ENCODE measurements at places on chromosomes 16 and 17. TPM values are rescaled to one million over a fixed set of nuclear protein-coding genes. Genes with fewer than 3 reads are reported as not detected.

Gene ATAD5
- 1.5 TPM for total RNA-seq

Gene ZNF200
- total RNA-seq = 6.4 TPM

DNA sequence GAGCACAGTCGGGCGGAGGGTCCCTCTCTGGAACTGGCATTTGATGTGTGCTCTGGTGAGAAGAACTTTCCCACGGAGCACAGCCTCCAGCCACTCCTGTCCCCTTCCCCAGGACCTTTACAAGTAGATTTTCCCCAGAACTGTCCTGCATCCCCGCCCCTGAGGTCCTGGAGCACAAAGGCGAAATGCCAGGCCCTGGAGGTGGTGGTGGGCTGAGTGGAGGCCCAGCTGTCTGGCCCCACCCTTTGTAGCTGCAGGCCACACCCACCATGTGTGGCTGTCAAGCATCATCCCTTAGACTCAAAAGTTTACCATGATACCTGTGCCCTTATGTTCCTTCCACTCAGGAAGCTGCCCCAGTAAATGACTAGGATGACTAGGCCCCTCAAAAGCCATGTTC, 37.7 kb downstream of the PLD6 start:
- H3K36me3 ChIP-seq = peaks cover 61% of the 10 kb centered on the region
- no peak overlapping the region for H3K27ac ChIP-seq
- no peaks in the 10 kb centered on the region for H3K27me3 ChIP-seq
- H3K4me1 ChIP-seq = peaks cover 22% of the 10 kb centered on the region
- DNase-seq = no peak
- no peak overlapping the region for H3K4me3 ChIP-seq

- H3K27me3 ChIP-seq = no peaks in the 10 kb centered on the region
- no peaks in the 10 kb centered on the region for H3K36me3 ChIP-seq
- peaks cover 5% of the 10 kb centered on the region for H3K4me1 ChIP-seq
- no peak for DNase-seq
Measured at GRCh38 chr17:66549731-66550207, 247.4 kb downstream of the PRKCA start.

DNA sequence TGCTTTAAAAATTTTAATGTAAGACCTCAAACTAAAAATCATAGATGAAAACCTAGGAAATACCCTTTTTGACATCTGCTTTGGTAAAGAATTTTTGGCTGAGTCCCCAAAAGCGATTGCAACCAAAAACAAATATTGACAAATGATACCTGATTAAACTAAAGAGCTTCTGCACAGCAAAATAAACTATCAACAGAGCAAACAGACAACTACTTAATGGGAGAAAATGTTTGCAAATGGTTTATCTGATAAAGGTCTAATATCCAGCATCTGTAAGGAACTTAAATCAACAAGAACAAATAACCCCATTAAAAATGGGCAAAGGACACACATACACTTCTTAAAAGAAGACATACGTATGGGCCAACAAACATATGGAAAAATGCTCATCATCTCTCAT, 242.5 kb downstream of the BCAS3 start:
- no peak overlapping the region for H3K4me3 ChIP-seq
- H3K4me1 ChIP-seq = no peaks in the 10 kb centered on the region
- no peak overlapping the region for H3K27ac ChIP-seq
- H3K27me3 ChIP-seq = no peaks in the 10 kb centered on the region
- no peak for DNase-seq

GRCh38 chr17:39794249-39794970, 56.7 kb downstream of the GRB7 start:
- H3K4me3 ChIP-seq = no peak overlapping the region
- H3K27ac ChIP-seq = peak overlapping the region; percentile 70
- H3K4me1 ChIP-seq = no peaks in the 10 kb centered on the region

Gene CCL8
- total RNA-seq = not detected

DNA sequence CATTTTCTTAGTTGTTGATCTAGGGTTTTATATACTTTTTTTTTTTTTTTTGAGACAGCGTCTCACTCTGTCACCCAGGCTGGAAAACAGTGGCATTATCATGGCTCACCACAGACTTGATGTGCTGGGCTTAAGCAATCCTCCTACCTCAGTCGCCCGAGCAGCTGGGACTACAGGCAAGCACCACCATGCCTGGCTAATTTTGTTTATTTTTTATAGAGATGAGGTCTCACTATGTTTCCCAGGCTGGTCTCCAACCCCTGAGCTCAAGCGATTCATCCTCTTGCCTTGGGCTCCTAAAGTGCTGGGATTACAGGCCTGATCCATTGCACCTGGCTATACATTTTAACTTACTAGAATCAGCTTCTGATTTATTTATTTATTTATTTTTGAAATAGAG, 34.2 kb upstream of the ATP2A3 start:
- no peak for DNase-seq
- H3K27ac ChIP-seq = no peak overlapping the region
- H3K4me3 ChIP-seq = no peak overlapping the region

- no peak overlapping the region for H3K27ac ChIP-seq
- peaks cover 6% of the 10 kb centered on the region for H3K4me1 ChIP-seq
- H3K4me3 ChIP-seq = no peak overlapping the region
- H3K36me3 ChIP-seq = no peaks in the 10 kb centered on the region
Measured at GRCh38 chr16:58727796-58728568, 6.1 kb downstream of the GOT2 start.

DNA sequence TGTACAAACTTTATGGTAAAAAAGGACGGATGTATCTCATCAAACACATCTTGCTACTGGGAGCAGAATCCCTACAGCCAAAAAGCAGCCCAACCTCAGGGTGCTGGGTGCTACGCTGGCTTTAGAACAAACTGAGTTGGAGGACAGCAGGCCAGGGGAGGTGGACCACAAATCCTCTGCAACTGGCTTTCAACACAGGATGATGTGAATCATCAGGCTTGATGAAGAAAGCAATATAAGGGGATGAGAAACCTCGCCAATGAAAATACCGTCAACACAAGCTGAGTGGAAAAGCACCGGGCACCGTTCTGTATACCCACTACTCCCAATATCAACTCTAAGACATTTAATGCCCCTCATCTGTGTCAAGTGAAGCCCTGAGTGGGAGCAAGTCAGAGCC, 14.3 kb downstream of the HBQ1 start:
- H3K4me3 ChIP-seq = no peak overlapping the region
- H3K4me1 ChIP-seq = no peaks in the 10 kb centered on the region
- H3K27ac ChIP-seq = no peak overlapping the region
- peaks cover 71% of the 10 kb centered on the region for H3K36me3 ChIP-seq
- no peaks in the 10 kb centered on the region for H3K27me3 ChIP-seq
- no peak for DNase-seq

DNA sequence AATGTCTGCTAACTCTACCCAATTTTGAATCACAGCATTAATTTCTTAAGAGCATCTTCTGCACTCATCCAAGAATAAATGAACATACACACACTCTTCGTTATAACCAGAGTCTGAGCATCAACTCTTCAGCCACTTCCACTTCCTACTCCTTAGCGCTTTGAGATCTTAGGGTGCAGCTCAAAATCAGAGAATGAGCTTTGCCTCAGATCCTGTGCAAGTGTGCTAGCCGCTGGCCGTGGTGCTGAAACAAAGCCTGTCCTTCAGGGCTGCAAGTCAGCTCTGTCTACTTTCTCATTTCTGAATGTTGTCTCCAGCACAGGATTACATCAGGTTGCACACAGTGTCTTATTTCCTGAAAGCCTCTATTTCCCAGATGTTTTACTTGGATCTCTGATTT, 165.4 kb downstream of the AIPL1 start:
- no peak overlapping the region for H3K27ac ChIP-seq
- no peaks in the 10 kb centered on the region for H3K4me1 ChIP-seq
- H3K4me3 ChIP-seq = no peak overlapping the region
- no peaks in the 10 kb centered on the region for H3K36me3 ChIP-seq
- H3K27me3 ChIP-seq = no peaks in the 10 kb centered on the region

- no peak overlapping the region for H3K27ac ChIP-seq
- H3K4me3 ChIP-seq = no peak overlapping the region
- no peaks in the 10 kb centered on the region for H3K36me3 ChIP-seq
Measured at GRCh38 chr17:77572065-77572601, 386.4 kb upstream of the TNRC6C start.

Gene AANAT
- total RNA-seq = 0.81 TPM

DNA sequence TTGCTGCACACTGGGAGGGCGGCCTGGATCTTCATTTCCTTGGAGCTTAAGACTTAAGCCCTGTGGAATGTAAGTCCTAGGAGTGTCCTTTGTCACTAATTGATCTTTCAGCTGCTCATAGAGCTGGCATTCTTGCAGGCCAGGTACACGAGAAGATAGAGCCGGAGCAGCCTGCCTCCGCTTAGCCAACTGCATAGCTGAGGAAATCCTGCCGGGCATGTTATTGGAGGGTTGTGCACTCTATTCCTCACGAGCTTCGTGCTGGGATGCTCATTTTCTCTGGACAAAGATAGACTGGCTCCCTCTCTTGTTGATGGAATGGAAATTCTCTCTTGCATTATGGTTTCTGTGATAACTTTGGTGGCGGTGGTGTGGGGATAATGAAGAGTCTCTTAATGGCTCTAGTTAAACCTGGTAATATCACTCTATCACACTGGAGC, 76.9 kb downstream of the RPA1 start:
- no peaks in the 10 kb centered on the region for H3K36me3 ChIP-seq
- H3K4me3 ChIP-seq = no peak overlapping the region
- DNase-seq = no peak
- H3K4me1 ChIP-seq = peaks cover 8% of the 10 kb centered on the region
- no peak overlapping the region for H3K27ac ChIP-seq

DNA sequence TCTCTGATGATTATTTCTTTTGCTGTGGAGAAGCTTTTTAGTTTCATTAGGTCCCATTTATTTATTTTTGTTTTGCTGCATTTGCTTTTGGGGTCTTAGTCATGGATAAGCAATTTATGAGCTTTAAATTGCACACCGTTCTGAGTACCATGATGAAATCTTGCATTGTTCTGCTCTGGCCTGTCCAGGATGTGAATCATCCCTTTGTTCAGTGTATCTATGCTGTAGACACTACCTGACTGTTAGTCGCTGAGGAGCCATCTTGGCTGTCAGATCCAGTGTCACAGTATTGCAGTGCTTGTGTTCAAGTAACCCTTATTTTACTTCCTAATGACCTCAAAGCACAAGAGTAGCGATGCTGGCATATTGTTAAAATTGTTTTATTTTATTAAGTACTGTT, 218.0 kb upstream of the CNTNAP4 start:
- no peak overlapping the region for H3K4me3 ChIP-seq
- no peaks in the 10 kb centered on the region for H3K4me1 ChIP-seq
- no peaks in the 10 kb centered on the region for H3K36me3 ChIP-seq
- no peak overlapping the region for H3K27ac ChIP-seq

DNA sequence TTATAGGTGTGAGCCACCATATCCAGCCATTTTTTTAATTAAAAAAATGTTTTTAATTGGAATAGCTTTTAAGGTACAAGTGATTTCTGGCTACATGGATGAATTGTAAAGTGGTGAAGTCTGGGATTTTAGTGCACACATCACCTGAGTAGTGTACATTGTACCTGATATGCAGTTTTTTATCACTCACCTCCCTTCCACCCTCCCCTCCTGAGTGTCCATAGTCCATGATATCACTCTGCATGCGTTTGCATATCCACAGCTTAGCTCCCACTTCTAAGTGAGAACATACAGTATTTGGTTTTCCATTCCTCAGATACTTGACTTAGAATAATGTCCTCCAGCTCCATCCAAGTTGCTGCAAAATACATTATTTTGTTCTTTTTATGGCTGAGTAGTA, 13.4 kb upstream of the CRYBA1 start:
- no peaks in the 10 kb centered on the region for H3K27me3 ChIP-seq
- H3K36me3 ChIP-seq = no peaks in the 10 kb centered on the region
- DNase-seq = no peak
- H3K4me3 ChIP-seq = no peak overlapping the region
- H3K4me1 ChIP-seq = no peaks in the 10 kb centered on the region

GRCh38 chr16:4306470-4307214, 9.2 kb upstream of the GLIS2 start:
- no peak overlapping the region for H3K4me3 ChIP-seq
- H3K27ac ChIP-seq = peak overlapping the region; percentile 75
- no peaks in the 10 kb centered on the region for H3K36me3 ChIP-seq
- H3K27me3 ChIP-seq = no peaks in the 10 kb centered on the region
- DNase-seq = peak; percentile 79

- no peak for DNase-seq
- no peak overlapping the region for H3K27ac ChIP-seq
- no peak overlapping the region for H3K4me3 ChIP-seq
- no peaks in the 10 kb centered on the region for H3K27me3 ChIP-seq
- no peaks in the 10 kb centered on the region for H3K4me1 ChIP-seq
Measured at GRCh38 chr17:9444687-9445086, 130.9 kb downstream of the STX8 start.

Gene AURKB
- not detected for total RNA-seq

- H3K27me3 ChIP-seq = no peaks in the 10 kb centered on the region
- no peaks in the 10 kb centered on the region for H3K4me1 ChIP-seq
- H3K36me3 ChIP-seq = no peaks in the 10 kb centered on the region
- H3K27ac ChIP-seq = no peak overlapping the region
- H3K4me3 ChIP-seq = no peak overlapping the region
Measured at GRCh38 chr17:72813481-72813880, 279.0 kb downstream of the SLC39A11 start.

- DNase-seq = no peak
- H3K4me3 ChIP-seq = no peak overlapping the region
- H3K4me1 ChIP-seq = no peaks in the 10 kb centered on the region
- no peaks in the 10 kb centered on the region for H3K36me3 ChIP-seq
- H3K27ac ChIP-seq = no peak overlapping the region
Measured at GRCh38 chr17:19461116-19461515, 50.1 kb downstream of the RNF112 start.

- DNase-seq = no peak
- no peaks in the 10 kb centered on the region for H3K27me3 ChIP-seq
Measured at GRCh38 chr17:66469088-66469442, 166.7 kb downstream of the PRKCA start.

DNA sequence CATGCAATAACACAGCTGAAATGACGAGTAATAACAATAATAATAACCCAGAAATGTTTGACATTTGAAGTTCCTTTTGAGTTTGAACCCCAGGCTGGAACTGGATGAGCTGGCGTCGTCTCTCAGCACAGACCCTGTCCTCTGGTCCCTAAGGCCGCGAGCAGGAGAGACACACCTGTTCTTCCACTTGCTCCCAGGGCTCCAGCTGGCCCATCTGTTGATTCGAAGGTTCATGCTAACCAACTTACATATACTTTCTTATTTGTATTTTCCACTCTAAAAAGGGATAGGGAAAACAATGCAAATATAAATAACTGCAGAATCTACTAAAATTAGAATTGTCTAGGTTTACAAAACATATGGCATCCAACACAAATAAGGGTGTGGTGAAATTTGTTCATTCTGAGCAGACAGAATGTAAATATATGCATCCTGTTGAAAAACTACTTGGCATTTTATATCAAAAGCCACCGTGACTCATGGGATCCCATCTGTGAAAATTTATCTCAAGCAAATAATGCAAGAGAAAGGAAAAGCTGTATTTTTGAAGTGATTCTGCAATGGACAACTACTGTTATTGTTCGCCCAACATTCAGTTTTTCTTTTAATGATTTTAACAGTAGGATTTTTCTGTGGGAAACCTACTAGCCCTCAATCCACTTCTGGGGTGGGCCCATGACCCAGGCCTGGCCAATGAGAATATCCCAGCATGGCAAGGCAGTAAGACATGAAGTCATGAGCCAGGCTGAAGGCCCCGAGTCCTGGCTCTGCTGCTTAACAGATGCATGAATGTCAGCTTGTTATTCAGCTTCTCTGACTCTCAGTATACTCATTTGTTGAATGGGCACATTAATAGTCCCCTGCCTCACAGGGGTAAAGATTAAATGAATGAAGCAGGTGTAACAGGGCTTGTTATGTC, 13.2 kb upstream of the RGS9 start:
- H3K4me1 ChIP-seq = peaks cover 6% of the 10 kb centered on the region
- H3K36me3 ChIP-seq = no peaks in the 10 kb centered on the region
- H3K4me3 ChIP-seq = peak overlapping the region; percentile 71
- H3K27me3 ChIP-seq = no peaks in the 10 kb centered on the region

Data from thyroid gland (tissue), 4 donors.